Frontal cortex (tissue), 4 donors: ENCODE measurements at places on chromosomes 4 and X.

DNA sequence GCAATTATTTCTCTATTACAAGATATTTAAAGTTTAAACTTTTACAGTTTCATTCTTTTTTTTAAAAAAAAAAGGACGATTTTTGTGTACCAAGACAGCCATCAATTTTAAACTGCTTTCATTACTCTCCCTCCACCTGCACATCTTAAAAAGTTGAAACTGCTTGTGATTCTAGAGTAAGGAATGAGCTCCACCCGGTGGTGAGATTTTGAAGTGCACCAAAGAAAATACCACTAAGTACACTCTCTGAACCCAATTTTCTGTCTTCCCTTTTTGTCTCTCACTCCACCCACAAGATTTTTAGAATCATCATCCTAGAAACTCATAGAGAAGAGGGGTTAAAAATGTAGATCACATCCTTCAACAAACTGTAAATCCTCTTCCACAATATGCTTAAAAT is 91.3 kb upstream of the WDR44 start:
- DNase-seq, result peak; percentile 4

- no peak for DNase-seq
Observed at GRCh38 chr4:6938237-6938636, 28.6 kb downstream of the TBC1D14 start.

DNA sequence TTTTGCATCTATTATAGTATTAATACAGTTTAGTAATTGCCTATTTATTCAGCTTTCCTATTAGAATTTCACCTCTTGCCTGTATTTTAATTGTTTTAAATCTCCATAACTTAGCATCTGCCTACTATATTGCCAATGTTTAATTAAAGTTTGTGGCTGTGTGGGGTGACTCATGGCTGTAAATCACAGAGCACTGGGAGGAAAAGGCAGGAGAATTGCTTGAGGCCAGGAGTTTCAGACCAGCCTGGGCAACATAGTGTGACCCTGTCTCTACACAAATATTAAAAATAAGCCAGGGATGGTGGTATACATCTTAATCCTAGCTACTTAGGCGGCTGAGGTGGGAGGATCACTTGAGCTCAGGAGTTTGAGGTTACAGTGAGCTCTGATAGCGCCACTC is 14.5 kb upstream of the CCSER1 start:
- DNase-seq, result no peak

DNA sequence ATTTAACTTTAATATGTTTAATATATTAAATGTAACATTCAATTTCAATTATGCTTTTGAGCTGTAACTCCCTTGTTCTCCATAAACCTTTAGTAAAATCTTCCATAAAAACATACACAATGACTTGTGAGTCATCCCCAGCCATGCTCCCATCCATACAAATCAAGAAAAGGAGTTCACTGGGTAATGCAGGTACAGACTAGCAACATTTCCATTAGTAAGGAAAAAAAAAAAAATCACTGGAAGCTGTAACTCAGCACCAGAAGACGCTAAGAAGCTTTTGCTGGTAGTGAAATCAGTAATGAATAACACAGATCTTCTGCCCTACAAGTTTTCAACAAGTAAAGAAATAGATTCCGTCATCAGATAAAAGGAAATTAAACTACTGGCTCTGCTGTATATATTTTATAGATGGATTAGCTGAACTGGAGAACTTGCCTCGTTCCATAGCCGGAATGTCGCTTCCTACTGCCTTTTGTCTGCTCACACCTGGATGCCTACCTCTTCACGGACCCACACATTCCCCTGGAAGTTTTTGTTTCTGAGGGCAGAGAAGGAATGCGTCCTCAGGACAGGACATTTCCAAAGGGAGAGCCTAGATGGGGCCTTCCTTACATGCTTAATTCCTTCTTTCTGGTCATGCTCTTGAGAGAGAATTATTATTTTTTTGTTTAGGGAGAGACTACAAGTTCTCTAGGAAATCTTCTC is 298.4 kb upstream of the ANKRD50 start:
- no peak for DNase-seq

DNA sequence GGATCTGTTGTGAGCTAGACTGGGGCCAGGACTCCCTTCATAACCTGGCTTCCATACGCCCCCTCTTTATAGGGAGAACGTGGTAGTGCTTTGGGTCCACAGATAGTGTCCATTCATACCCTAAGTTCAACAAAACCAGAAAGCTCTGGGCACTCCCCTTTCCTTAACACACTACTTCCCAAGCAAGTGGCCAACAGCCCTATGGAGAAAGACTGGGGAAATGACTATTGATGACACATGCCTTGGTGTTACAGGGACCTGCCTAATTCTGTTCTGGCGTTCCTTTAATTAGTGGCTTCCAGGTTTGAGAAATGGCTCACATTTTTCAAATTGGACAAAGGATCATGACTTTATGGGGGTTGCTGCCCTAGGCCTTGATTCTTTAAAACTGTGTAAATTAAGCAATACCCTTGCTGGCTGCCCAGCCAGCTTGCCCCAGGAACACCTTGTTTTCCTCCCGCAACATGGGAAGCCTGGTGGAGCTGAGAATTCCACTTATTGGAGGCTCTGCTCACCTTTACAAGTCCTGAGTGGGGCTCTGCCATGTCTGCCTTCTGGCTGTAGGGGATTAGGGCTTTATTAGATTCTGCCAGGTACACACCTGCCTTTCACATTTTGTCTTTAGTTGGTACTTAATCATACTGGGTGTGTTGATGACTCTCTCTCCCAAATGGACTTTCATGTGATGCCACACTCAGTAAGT is 61.1 kb downstream of the RGS12 start:
- DNase-seq, result no peak

DNA sequence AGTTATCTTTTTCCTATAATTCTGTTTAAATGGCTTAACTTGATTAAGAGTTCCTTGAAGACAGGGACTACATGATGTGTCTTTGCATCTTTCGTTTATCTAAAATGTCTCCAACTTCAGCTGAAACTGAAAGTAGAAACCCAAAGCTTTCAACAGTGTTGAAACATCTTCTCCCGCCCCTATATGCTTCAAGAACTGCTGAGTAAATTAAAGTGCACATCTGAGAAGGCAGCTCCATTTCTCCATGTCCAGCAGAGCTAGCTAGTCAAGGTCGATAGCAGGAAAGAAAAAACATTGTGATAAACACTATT is 185.7 kb upstream of the TBL1X start:
- no peak for DNase-seq

- no peak for DNase-seq
Observed at GRCh38 chrX:52995987-52996331, 37.6 kb upstream of the FAM156A start.

GRCh38 chr4:153341575-153342090 is 2.9 kb upstream of the MND1 start:
- no peak for DNase-seq

- no peak for DNase-seq
Observed at GRCh38 chrX:19003756-19004155, 19.8 kb upstream of the PHKA2 start.

- no peak for DNase-seq
Observed at GRCh38 chrX:9317176-9317575, 147.7 kb upstream of the TBL1X start.

DNA sequence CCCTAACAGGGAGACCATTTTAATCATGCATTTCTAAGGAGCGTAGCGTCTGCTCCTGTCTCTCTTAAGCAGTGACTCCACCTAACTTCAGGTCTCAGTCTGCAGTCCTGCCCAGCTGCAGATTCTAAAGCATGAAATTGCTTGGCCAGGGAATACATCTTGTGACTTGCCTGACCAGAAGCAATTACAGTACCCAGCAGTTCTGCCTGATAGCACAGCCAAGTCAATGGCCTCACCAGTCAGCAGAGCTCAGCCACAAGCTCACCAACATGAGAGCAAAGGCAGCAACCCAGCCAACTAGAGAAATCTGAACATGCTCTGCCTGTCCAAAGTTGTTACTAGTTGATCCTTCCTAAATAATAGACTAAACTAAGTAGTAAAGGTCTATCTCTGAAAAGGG is 2011.9 kb upstream of the PCDH10 start:
- no peak for DNase-seq
